Endothelial cell of umbilical vein (primary cell): ENCODE measurements at places on chromosomes 5 and 9.
A peak's percentile ranks its signal among the peaks of the same experiment; 100 is the strongest.

GRCh38 chr9:120510816-120511215, 69.2 kb downstream of the CDK5RAP2 start:
- DNase-seq: no peak

- DNase-seq: no peak
Observed at GRCh38 chr9:134944351-134944802, 26.7 kb upstream of the FCN1 start.

DNA sequence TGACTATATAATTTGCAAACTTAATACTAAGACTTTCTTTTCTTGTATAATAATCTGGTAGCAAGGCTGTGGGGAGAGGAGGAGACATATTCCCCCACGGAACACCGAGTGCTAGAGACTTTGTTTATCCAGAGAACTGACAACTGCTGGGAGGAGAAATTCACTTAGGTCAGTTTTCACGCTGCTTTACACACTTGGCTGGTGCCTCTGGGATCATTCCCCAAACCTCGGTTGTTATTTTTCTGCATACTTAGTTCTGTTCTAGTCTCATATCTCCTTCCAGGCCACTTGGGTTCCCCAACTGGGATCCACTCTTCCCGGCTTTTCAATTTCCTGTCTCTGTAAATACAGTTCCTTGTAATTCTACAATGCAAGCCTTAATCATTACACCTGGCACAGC, 238.2 kb upstream of the ADAMTS16 start:
- no peak for DNase-seq

DNA sequence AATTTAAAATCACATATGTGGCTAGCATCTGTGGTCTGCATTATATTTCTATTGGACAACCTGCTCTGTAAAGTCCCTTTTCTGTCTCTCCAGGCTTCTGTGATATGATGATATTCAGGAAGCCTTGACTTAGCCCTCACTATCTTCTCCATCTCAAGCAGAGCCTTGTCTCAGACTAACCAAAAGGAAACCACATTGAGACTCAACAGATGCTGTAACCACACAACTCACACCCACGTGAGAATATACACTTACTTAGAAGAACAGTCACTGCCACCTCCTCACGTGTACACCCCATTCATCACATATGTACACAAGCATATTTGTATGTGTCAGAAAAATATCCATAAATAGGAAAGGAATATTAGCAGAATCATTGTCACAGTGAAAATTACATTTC, 33.6 kb downstream of the HTR4 start:
- peak; percentile 13 for DNase-seq

- DNase-seq: no peak
Observed at GRCh38 chr5:181211208-181211607, 6.2 kb upstream of the TRIM7 start.

- DNase-seq: peak; percentile 63
Observed at GRCh38 chr5:93930098-93930497, 188.7 kb upstream of the POU5F2 start.

GRCh38 chr5:56833325-56833724, 18.0 kb downstream of the MAP3K1 start:
- no peak for DNase-seq

DNA sequence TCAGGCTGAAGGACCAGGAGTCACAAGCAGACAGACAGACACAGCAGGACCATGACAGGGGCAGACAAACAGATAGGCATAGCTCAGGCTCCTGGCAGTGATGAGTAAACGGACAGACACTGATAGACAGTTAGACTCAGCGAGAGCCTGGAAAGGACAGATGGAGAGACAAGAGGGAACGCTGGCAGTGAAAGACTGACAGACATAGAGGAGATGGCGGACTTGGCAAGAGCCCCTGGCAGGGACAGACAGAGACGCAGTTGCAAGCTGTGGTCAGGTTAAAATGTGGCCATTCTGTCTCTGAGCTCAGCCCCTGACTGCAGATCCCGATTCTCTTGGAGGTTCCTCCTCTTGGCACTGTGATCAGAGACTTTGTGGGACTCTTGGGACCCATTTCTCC, 13.6 kb downstream of the CSF2 start:
- DNase-seq: peak; percentile 28

DNA sequence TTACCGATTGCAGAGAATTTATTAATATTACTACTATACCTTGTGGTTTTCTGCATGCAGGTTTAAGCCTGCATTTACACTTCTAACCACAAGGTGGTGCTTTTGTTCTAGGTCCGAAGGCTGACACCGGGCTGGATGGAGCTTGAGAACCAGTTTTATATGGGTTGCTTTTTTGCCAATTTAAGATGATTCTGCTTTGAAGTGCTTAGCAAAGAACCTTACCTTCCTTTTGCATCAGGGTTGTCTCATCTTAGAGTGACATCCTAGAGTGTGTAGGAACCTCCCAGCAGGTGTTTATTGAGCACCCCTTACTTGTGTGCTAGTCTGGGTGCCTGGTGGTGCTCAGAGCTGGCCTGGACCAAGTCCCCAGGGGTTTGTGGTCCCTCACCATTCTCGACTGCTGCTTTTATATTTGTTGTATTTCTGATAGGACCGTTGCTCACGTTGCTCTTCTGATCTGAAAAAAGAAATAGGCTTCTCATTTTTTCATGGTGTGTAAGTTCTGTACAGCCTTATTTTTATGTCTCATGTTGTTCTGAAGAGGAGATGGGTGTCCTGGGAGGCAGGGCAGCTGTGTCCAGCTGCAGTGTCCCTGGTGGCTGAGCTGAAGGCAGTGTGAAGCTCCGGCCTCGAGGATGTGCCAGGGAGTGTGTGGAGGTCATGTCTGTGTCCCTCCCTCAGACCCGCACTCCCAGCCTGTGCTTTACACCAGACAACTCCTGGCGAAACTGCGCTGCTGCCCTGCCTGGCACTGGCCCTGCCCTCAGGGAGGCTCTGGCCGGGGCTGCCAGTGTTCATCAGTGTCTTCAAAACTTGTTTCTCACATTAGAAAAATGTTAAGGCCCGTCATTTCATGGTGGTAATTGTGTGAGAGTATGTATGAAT, 54.3 kb downstream of the EHMT1 start:
- peak; percentile 58 for DNase-seq

DNA sequence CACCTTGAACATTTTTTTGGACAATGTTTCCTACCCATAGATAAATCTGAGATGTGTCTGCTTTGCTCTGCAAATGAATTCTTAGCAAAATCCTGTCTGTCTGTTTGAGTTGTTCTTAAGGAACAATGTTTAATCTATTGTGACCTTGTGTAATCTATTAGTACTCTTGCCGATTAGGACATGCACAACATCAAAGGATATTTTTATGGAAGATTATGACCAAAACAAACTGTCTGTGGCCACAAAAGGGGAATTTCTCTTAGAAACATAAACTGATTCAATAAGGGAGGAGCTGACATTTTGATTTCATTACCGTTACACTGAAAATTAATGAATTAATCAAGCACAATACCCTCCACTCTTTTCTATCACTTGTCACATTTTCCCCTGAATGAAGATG, 323.0 kb upstream of the PRR16 start:
- no peak for DNase-seq

DNA sequence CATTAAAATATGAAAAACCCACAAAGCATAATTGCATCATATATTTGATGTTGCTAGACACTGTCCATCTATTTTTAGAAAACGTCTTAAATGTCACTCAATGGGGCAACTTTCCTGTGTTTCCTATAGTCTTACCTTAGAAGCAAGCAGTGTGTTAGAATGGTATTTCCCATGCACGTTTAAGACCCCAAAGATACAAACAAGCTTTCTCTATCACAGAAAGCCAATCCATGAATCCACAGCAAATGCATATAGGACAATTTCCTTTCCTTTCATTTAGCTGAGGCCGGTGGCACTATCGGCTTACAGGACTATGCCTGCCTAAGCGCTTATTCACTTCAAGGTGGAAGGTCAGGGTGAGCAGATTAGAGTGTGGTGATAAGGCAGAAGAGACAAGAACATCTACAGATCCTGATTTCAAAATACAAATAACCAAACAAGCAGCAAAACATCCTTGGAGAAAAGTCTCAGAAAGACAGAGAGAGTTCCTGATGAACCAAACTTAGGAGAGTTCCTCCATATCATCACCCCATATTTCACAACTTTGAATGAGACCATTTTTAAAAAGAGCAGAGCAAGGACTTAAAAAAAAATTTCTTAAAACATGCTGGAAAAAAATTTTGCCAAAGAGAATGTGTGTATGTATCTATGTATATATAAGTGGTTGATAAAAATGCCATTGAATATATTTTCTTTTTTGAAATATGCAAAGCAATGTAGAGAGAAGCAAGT, 57.2 kb downstream of the MEF2C start:
- DNase-seq: peak; percentile 71

DNA sequence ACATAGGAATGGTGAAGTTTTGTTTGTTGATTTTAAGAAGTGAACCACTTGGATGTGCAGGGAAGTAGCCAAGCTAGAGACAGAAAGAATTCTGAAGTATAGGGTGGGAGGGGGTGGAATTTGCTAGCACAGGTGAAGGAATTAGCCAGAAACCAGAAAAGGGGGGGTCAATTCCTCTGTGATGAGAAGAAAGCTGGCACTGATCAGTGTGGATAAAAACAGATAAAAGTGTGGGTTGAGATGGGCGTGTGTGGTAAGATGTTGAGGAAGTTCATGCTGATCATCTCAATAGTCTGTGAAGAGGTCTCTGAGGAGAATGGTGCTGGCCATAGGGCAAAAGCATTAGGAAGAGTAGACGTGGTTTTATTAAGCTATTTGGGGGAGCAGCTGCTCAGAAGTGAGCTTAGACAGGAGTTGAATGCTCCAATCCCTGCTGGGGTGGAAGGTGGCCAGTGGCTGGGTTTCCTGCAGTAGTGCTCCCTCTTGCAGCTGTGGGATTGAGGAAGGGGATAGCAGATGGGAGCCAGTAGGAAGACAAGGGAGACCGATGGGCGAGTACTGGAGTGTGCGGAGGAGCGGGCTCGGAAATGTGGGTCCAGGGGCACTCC, 88.7 kb upstream of the ELL2 start:
- peak; percentile 20 for DNase-seq

- DNase-seq: no peak
Observed at GRCh38 chr9:113888336-113888735, 12.2 kb downstream of the ZNF618 start.

GRCh38 chr5:141777130-141777529, 95.1 kb upstream of the ARAP3 start:
- DNase-seq: no peak

DNA sequence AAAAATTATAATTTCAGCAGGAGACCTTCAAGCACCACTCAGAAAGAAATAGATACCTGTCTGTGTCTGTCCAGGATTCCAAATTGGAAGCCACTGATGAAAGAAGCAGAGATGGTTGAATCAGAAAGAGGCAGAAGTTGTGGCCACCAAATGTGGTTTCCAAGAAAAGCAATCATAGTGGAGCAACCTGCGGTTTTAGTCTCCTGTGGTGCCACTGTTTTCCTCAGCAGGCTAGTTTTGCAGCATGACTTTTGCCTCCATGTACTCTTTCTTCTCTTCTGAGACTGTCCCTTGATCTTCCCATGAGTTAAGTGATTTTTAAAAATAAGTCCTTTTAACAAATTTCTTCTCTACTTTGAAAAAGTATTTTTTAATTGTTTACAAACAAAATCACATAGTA, 535.8 kb downstream of the CYLC2 start:
- DNase-seq: no peak
